ENCODE measurements at places on chromosomes 5 and 9. TPM values are rescaled to one million over a fixed set of nuclear protein-coding genes. Genes with fewer than 3 reads are reported as not detected.

SAPCD2 gene
- total RNA-seq = 14.7 TPM

MARCOL gene
- not detected for total RNA-seq

- no peak for DNase-seq
These were observed 43.0 kb downstream of the GNAQ start for GRCh38 chr9:77988630-77989029.

GRCh38 chr5:137315109-137315508, 184.0 kb downstream of the SPOCK1 start:
- DNase-seq = no peak

- DNase-seq = no peak
These were observed 86.0 kb downstream of the ANKRD55 start for GRCh38 chr5:56147106-56147505.

GRCh38 chr5:142017832-142018427, 5.1 kb upstream of the GNPDA1 start:
- DNase-seq = no peak

DNA sequence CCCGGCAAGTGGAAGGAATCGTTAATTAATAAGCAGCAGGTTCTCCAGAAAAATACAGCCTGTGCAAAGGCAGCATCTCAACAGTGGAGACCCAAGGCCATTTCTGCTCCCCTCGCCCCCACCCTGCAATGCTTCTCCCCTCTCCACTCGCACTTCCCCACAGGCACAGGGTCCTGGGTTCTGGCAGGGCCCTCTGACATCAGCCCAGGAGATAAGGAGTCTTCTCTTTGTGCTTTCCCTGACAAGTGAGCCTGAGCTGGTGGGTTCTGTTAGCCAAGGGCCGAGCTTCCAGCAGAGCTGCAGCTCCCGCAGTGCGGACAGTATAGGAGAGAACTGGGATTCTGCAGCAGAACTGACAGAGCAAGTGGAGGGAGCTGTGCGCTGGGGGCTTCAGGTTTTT, 257.5 kb downstream of the NSG2 start:
- DNase-seq = no peak

Measured in esophagus squamous epithelium (tissue), 5 donors.